Renal cortical epithelial cell (primary cell): ENCODE measurements at places on chromosomes 2 and 18.

DNA sequence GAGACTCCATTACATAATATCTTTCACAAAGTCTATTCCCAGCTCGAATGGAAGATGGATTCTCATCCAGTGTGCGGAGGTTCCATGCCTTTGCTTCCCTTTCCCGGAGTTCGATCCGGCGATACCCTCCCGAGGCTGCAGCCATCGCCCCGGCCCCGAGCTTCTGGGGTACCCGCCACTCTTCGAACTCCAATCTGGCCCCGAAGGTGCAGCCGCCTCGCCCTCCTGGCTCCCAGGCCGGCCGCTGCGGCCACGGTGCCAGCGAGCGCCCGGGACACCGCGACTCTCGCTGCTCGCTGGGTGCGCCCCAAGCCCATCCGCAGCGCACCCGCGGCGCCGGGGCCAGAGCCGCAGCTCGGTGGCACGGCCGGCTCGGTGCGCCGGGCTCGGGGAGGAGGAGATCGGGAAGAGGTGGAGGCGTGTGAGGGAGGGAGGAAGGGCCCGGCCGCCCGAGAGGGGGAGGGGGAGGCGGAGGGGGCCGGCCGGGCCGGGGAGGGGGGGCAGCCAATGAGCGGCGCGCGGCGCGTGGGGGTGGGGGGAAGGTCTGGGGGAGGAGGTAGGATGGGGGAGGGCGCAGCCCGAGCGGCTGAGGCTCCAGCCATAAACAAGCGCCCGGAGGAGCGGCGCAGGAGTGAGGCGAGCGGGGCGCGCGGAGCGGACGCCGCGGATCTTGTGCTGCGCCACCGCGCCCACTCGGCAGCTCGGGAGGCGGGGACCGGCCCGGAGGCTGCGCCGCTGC, at the start of gene CRIM1:
CRIM1 (plus strand) TSS at position 628 of the 739 bp plus-strand sequence. CDS start 515 bp downstream, outside the sequence.
- peak; percentile 75 for DNase-seq

GRCh38 chr2:156430980-156431358, 5.2 kb upstream of the GPD2 start:
- DNase-seq = peak; percentile 89

GRCh38 chr2:40200366-40200915, 251.4 kb downstream of the SLC8A1 start:
- no peak for DNase-seq

- no peak for DNase-seq
Measured at GRCh38 chr2:46724107-46724506, 191.5 kb downstream of the MCFD2 start.

- peak; percentile 33 for DNase-seq
Measured at GRCh38 chr2:141393214-141393545, 737.6 kb downstream of the LRP1B start.

- no peak for DNase-seq
Measured at GRCh38 chr2:28463893-28464292, 32.0 kb upstream of the PLB1 start.
